ENCODE measurements at places on chromosomes 6 and 20. TPM values are rescaled to one million over a fixed set of nuclear protein-coding genes. Genes with fewer than 3 reads are reported as not detected.
A peak's percentile ranks its signal among the peaks of the same experiment; 100 is the strongest.

Gene SUPT3H
- polyA plus RNA-seq = 4.0 TPM

Gene TASP1
- polyA plus RNA-seq = 4.3 TPM

Gene PRICKLE4
- polyA plus RNA-seq = not detected

Gene C4B
- 54.9 TPM for polyA plus RNA-seq

Gene HLA-DQB1
- polyA plus RNA-seq = 31.8 TPM

Gene CCR6
- polyA plus RNA-seq = 0.13 TPM

Gene HLA-DRA
- polyA plus RNA-seq = 95.8 TPM

Gene PAK5
- polyA plus RNA-seq = 0.12 TPM

Gene GTF2H4
- 29.6 TPM for polyA plus RNA-seq

Gene CTAGE9
- polyA plus RNA-seq = not detected

Gene RAD21L1
- polyA plus RNA-seq = not detected

Gene MICAL1
- polyA plus RNA-seq = 18.5 TPM

DNA sequence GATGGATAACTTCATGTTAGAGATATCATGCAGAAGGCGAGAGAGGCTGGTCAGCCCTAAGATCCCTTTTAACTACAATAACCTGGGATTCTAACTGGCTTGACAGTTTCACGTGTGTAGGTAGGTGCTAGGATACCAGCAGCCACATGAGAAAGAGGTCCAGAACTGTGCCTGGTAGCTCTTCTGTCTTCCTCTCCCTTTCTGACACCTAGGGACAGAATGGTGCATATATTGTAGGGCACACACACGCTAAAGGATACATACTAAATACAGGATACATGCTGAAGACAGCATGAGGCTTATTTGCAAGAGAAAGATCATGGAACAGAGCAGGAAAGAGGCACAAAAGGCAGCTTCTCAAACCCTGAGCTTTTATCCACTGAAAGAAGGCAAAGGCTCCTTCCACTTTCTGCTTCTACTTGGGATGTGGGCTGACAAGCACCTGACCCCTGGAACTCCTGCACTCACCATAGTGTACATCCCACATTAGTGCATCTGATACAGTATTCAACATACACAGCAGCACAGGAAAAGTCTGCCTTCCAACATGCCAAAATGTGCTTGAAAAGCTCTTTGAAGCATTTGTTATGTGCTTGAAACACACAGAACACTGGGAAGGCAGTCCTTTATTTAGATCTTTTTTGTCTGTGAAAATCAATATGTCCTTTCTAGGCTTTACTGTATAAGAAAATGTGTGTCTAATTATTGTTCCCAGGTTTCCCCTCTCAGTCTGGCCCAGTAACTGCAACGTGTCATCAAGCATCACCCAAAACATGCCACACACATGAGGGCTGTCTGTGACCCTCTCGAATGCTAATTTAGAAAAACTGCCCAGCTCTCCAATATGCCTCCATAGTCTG, 3.2 kb downstream of the SLC22A23 start:
- DNase-seq = no peak

GRCh38 chr6:36627801-36628246, 33.7 kb downstream of the SRSF3 start:
- peak; percentile 80 for DNase-seq

DNA sequence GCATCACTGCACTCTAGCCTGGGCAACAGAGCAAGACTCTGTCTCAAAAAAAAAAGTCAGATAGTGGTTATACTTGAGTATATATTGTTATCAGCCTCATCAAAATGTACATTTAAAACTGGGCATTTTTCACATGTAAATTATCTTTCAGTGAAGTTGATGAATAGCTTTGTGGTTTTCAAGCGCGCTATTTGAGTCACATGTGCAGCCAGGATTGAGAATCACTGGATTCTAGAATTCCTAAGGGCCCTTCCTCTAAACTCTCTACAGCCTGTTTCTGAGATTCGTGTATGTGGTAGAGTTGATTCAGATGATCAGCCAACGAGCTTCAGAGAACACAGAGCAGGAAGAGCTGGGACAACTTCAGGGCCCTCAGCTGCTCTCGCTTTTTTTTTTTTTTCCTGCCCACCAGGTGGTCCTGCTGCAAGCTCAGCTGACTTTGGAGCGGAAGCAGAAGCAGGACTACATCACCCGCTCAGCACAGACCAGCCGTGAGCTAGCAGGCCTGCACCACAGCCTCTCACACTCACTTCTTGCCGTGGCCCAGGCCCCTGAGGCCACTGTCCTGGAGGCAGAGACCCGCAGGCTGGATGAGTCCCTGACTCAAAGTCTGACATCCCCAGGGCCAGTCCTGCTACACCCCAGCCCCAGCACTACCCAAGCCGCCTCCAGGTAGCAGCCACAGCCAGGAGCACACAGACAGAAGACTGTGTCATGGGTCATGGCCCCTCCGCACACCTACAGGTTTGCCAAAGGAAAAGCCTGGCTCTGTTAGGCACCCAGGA, 18.3 kb downstream of the C20orf173 start:
- no peak for DNase-seq

- DNase-seq = no peak
These were observed 6.5 kb downstream of the EFHC1 start for GRCh38 chr6:52426667-52427066.

- DNase-seq = peak; percentile 56
These were observed 72.0 kb downstream of the DST start for GRCh38 chr6:56570413-56571359.

- DNase-seq = peak; percentile 46
These were observed 246.0 kb upstream of the SPTLC3 start for GRCh38 chr20:12762725-12763124.

- peak; percentile 70 for DNase-seq
These were observed 43.4 kb upstream of the CDYL start for GRCh38 chr6:4732691-4733315.

- peak; percentile 72 for DNase-seq
These were observed 121.0 kb downstream of the PREX1 start for GRCh38 chr20:48706710-48707365.

DNA sequence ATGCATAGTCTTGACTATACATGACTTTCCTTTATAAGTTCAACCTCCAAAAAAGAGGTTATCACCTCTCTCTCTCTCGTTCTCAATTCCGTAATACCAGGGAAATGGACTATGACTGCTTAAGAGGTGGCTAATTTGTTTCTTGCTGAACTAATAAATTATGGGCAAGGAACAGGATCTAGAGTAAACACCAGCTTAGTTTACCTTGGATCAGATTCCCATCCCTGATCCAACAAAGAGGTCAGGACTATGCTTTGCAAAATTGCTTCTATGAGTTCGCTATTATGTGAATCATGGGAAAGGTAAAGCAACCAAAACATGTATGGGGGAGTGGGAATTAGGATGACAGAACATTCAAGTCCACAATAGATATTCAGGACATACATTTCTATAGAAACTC, 630.7 kb downstream of the HACE1 start:
- DNase-seq = no peak

- no peak for DNase-seq
These were observed 187.9 kb upstream of the ECI2 start for GRCh38 chr6:4323322-4323721.

- no peak for DNase-seq
These were observed 746.0 kb upstream of the ADGRB3 start for GRCh38 chr6:67888886-67889681.

- no peak for DNase-seq
These were observed 57.9 kb downstream of the SYNJ2 start for GRCh38 chr6:158039571-158040050.

- no peak for DNase-seq
These were observed 27.8 kb upstream of the SCUBE3 start for GRCh38 chr6:35185971-35186370.

- no peak for DNase-seq
These were observed 33.7 kb upstream of the TENT5A start for GRCh38 chr6:81786150-81786549.

GRCh38 chr6:72272958-72273357, 348.9 kb upstream of the KCNQ5 start:
- no peak for DNase-seq

- DNase-seq = no peak
These were observed 13.5 kb upstream of the PREX1 start for GRCh38 chr20:48841196-48841874.

DNA sequence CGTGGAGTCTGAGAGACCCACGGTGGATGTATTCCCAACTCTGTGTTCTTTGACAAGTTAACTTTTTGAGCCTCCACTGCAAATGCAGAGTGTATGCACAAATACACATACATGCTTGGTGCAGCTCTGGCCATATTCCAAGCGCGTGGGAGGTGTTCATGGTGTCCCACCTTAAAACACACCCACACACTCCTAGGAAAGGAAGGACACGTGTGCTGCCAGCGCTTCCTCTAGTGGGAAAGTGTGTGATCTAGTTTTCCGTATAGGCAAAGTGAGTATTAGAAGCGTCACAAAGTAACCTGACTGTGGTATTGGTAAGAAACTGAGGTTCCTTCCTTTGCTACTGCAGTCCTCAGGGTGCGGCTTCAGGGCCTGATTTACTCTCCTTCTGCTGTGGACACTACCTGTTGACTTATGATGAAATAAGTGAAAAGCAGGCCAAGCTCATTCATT, 36.0 kb upstream of the MPC1 start:
- no peak for DNase-seq

- no peak for DNase-seq
These were observed 66.2 kb upstream of the SLC22A1 start for GRCh38 chr6:160055378-160055777.

- DNase-seq = no peak
These were observed 60.3 kb upstream of the DEK start for GRCh38 chr6:18324706-18325042.

DNA sequence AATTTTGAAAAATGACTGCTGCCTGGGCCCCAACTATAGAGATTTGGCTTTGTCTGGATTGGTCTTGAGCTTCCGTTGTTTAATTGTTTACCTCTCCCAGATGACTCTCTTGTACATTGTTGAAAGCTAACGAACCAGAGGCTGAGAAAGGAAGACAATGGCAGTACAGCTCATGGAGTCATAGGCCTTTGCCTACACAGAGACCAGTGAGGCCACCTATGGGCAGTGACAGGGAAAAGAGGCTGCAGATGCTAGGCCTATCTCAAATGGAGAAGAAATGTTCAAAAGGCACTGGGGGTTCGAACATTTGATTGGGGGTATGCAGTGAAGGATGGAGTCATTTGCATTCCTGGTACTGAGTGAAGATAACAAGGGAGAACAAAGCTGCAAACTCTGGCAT, 29.1 kb downstream of the OPN5 start:
- DNase-seq = no peak

DNA sequence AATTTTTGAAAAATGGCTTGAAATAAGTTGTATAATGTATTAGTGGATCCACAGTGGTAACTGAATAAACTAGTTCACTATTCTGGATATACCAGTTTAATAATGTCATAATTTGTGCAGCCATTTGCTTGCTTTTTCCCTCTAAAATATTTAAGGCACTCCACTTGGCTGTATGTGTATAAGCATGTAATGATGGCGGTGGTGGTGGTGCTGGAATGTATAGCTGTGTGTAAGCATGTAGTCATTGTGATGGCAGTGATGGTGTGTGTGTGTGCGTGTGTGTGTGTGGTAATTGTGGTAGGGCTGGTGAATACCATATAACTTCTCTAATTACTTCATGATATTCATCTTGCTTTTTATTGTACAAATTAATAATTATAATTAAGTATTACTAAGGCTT, 89.2 kb upstream of the HIVEP1 start:
- no peak for DNase-seq

GRCh38 chr6:131754715-131755567, 44.1 kb upstream of the CTAGE9 start:
- DNase-seq = no peak

GRCh38 chr20:51643390-51643789, 100.9 kb upstream of the NFATC2 start:
- no peak for DNase-seq

DNA sequence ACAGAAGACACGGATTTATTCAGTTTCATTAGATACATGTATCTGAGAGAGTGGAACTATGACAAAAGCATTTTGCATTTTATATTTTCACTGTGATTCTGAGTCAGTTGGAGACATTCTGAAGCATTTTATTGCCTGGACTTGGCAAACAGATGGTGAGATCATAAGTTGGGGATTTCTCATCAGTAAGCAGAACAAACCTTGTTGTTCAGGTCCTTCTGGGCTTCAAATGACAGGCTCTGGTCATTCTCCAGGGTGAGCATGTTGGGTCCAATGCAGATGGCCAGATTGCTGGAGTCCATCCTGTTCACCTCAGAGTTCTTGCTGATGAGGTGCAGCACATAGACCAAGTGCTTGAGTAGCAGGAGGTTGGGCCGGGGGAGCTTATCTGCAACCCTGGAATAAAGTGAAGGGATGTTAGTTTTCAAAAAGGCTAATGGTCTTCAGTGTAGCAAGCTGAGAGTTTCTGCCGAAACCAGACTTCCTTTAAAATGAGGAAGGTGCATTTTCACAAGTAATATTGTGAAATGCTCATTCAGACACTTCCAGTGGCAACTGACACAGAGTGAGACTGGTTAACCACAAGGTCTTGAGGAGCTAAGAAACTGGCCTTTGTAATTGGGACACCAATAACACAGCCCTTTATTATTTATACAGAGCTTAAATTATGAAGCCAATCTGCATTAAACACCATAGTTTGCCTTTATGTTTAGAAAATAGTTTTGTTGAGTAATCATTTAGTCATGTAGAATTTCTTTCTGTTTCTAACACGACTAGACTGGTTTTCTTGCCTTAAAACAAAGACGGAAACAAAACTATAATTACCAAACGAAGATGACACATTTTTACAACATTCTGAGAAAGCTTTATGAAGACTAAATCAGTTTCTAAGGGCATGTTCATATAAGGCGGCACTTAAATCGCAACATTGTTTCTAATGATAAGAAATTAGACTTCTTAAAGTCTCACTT, 5.6 kb downstream of the TAGAP start:
- DNase-seq = no peak

DNA sequence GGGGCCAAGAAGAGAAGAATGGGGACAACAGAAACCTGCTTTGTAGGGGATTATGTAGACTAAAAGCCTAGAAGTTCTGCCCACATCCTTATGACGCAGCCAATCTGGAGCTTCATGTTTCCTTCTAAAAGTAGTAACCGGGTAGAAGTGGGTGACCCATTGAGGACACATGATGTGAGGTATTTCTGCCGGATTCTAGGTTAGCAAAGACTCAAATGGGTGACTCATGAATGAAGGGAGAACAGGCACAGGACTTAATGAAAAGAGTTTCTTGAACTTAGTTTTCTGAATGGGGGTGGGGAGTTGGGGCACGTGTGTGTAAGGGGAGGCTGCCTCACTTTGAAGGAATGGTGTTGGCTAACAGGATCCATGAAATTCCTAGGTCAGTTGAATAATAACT, 68.8 kb downstream of the CDS2 start:
- no peak for DNase-seq

- DNase-seq = no peak
These were observed 143.6 kb downstream of the MRPL14 start for GRCh38 chr6:43983632-43984031.
